Stimulated activated CD8-positive, alpha-beta memory T cell treated with anti-CD3 and anti-CD28 coated beads, Interleukin-2, amount 100 ng/mL, for 1 hour (primary cell): ENCODE measurements at places on chromosomes 5 and 9.

DNA sequence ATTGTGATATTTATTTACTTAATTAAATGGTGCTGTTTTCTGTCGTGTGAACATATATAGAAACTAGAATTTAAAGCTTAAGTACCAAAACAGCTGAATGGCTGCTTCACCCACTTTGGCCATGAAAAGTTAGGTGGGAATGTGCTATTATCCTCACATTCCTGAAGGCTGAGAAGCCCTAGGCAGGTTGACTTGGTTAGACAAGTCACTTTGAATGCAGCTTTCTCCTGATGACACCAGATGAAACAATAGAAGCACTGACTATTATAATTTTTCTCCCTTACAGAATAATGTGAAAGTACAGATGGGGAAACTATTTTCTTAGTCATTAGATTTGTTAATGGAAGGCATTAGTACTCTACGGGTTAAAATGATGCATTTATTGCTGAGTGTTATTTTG, 65.1 kb upstream of the C5orf46 start:
- no peak for DNase-seq

- no peak for DNase-seq
These were observed 121.0 kb upstream of the NR3C1 start for GRCh38 chr5:143524338-143524945.

DNA sequence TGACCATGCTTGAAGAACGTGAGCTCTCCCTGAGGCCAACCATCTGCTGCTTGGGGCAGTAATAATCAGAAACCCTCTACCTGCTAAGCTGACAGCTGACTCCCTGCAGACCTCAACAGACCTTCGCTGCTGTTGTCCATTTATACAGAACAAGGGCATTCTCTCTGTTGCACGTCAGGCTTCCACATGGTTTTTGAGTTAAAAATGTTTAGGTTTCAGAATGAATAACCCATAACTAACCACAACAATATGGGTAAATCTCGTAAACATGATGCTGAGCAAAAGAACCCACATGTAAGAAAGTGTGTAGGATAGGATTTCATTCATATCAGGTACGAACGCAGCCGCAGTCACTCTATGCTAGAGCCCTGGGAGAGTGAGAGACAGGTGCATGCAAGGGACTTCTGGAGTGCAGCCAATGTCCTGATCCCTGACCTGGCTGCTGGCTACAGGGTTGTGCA, 348.5 kb downstream of the MED10 start:
- no peak for DNase-seq

GRCh38 chr5:59833448-59833847, 60.1 kb downstream of the PDE4D start:
- DNase-seq: no peak

DNA sequence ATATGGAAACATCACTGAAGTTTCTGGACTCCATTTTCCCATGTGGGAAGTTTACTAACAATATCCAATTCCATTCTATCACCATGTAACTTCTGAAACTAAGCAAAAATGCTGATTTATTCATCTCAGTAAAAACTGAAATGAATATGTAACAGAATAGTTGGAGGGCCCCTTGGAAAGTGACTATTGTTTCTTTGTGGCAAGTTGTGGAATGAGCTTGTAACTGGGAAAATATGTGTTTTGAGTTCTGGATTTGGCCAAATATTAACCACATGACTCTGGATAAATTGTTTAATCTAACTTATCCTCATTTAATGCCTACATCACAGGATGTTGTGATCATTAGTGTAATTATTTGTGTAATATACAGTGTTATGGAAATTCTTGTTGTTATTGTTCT, 619.3 kb downstream of the TLE4 start:
- DNase-seq: no peak
